ENCODE measurements at places on chromosomes 1 and 21.

DNA sequence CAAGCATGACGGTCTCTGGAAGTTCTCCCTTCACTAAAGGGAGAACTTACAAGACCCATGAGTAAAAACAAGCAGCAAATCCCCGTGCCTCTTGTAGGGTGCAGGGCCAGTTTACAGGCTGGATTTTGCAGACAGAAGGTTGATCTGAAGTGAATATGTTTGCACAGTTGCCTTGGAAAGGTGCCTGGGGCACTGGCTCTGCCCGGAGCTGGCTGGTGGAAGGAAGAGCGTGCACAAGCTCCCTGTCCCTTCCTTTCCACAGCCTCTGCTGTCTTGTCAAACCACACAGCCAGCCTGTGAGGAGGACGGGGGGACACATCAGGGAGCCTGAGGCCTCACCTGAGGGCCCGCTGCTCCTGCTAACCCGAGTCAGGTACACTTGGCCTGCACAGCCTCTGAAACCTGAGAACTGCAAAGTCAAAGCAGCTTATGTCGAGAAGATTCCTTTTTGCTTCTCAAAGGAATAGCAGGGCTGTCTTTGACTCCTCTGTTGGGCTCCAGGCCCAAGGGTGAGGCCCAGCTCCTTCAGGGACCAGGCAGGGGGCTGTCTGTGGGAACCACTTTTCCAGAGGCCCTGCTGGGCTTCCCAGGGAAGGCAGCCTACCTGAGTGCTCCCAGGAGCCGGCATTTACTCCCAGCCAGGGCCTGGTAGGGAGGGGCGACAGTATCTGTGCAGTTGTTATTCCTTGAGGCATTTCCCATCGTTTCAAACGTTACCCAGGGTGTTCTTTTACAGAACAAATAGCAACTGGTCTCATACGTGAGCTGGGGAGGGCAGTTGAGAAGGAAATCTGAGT, 251.5 kb downstream of the SIPA1L2 start:
- no peak for DNase-seq

DNA sequence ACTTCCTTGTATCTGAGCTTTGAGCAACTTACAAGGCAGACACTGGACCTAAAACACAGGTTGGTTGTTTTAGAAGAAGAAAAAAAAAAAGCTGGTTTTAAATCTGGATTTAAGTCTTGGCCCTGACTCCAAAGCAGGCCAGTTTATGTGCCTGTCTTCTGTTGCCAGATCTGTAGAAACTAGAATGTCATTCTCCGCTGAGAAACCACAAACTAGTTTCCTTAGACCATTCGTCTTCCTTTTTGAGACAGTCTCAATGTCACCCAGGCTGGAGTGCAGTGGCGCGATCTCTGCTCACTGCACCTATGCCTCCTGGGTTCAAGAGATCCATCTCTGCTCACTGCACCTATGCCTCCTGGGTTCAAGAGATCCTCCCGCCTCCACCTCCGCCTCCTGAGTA, 33.9 kb downstream of the APP start:
- no peak for DNase-seq

DNA sequence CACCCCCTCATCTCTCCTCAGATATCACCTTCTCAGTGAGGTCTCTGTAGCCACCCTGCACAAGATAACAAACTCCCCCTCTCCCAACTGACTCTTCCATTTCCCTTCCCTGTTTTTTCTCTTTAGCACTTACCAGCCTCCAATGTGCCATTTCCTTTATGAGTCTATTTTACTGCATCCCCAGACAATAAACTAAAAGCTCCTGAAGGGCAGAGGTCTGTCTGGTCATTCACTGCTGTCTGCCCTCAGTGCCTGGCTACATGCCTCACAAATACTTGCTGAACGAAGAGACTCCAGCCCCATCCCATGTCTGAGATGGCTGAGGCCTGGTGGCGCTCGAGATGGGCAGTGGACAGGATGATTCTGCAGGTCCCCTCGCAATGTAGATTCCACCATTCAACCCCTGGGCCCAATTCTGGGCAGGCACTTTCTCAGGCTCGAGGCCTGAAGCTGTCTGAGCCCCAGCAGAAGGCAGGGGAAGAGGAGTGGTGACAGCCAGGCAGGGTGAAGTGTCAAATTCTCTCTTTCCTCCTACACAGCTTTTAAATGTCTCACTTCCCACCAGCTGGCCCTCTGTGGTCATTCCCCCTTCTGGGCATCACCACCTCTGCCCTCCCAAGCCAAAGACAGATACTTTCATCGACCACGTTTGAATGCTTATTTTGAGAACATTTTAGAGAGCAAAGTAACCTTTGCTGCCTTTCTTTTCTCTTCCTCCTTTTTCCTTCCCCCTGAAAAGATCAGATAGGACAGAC, 6.6 kb downstream of the LRRN2 start:
- no peak for DNase-seq

GRCh38 chr1:76940571-76941335, 73.5 kb downstream of the ST6GALNAC5 start:
- peak; percentile 50 for DNase-seq

GRCh38 chr21:35227786-35228185, 178.7 kb upstream of the RUNX1 start:
- DNase-seq, result no peak

- DNase-seq, result no peak
Observed at GRCh38 chr1:40155910-40156309, 5.3 kb upstream of the RLF start.

DNA sequence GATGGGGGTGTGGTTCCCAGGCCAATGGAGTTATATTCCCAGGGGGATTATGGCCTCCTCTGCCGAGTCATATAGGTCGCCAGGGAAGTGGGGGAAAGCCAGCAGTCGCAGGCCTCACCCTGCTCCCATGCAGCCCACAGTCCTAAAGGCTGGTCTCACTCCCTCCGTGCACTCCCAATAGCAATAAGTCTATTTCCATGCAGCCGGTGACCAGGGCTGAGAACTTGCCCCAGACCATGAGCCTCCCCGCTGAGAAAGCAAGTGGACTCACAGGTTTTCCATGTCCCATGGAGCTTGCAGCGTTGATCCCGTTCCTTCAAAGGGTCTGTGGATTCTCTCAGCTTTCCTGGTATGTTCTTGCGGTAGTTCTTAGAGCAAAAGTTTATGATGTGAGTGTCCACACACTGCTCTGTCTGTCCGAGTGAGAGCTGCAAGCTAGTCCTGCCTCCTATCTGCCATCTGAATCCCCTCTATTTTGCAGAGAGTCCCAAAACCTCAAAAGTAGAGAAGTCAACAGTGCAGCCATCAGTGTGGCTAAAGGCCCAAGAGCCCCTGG, 81.7 kb upstream of the TMPRSS2 start:
- DNase-seq, result no peak

GRCh38 chr1:61784726-61785125, 42.4 kb downstream of the PATJ start:
- no peak for DNase-seq

GRCh38 chr21:38475519-38475918, 22.8 kb downstream of the ERG start:
- no peak for DNase-seq

- no peak for DNase-seq
Observed at GRCh38 chr1:4797016-4797410, 142.6 kb downstream of the AJAP1 start.

DNA sequence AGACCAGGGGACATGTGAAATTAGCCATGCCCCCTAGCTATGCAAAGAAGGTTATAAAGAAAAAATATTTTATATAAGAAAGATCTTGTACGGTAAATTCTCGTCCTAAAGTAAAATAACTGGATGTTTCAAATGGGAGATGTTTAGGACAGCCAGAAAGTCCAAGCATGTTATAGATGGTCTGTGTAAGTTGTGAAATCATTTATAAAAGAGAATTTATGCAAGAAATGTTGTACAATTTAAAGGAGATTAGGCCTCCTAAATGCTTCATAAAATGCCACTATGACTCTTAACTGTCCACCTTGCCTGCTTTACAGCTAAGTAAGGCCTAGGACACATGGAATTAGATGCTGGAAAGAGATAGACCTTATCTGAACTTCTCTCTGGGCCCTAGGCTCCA, 118.1 kb upstream of the POGK start:
- no peak for DNase-seq

GRCh38 chr21:16976193-16976592, 536.6 kb upstream of the CXADR start:
- no peak for DNase-seq

DNA sequence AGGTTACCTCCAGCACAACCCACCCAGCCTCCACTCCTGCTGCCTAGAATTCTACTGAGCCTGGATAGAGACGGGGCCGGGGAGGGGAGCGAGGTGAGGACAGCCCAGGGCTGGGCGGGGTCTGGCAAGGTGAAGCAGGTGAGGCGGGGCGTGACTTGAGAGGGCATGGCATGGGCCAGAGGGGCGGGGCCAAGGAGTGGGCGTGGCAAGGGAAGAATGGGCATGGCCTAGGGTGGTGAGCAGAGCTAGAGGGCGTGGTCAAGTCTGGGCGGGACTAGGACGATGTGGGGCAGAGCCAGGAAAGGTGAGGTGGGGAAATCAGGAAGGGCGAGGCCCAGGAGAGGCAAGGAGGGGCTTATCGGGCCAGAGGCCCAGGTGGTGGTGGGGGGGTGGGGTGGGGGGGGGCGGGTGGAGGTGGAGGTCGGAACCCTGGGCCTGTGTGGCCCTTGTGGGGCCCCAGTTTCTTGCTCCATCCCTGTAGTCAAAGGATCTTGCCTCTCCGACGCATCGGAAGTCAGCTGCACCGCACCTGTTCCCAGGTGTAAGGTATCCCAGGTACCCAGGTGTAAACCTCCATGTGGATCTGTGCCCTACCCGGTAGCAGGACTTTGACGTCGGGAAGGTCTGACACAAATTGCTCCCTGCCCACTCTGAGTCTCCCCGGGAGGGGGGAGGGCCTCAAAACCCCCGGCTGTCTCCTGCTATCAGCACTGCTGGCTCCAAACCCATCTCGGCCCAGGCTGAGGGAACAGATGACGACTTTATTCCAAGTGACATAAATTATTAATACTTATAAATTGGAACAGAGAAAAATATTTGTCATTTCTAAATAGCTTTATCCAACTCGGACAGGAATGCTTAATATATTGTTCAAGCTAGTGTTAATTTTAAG, 32.9 kb upstream of the UTS2 start:
- DNase-seq, result no peak

DNA sequence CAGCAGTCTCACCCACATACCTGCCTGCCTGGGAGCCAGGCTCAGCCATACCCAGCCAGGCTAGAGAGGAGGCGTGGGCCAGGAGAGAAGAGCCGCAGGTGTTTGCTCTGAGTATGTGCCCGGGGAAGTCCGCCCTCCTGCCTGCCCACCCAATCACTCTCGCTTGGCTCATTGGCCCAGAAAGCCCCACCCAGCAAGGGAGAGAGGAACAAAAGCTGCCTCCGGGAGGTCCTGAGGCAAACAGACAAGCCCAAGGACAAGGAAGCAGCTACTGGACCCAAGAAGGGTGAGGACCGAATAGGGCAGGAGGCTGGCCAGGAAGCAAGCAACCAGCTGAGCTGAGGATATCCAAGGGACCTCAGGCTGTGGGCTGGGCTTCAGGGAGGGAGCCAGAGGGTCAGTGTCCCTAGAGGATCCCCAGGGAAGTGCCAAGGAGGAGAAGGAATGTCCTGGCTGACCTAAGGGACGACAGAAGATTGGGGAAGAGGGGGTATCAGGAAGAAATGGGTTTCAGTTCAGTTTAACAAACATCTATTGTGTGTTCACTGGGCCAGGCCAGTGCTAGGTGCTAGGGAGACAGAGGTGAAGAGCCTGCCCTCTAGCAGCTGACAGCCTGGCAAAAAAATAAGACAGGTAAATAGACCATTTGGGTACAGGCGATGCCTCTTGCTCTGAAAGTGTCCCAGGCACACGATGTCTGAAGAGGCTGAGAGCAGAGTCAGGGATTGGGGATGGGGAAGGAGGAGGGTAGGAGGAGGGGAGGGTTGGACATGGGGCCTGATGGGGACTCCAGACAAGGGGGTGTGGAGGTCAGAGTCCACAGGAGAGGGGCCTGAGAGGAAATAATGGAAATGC, at the start of gene GJB4:
TSS of gene GJB4 (plus strand) at position 238 of the 855 bp plus-strand sequence. CDS start 1,515 bp downstream, outside the sequence.
- DNase-seq, result no peak

DNA sequence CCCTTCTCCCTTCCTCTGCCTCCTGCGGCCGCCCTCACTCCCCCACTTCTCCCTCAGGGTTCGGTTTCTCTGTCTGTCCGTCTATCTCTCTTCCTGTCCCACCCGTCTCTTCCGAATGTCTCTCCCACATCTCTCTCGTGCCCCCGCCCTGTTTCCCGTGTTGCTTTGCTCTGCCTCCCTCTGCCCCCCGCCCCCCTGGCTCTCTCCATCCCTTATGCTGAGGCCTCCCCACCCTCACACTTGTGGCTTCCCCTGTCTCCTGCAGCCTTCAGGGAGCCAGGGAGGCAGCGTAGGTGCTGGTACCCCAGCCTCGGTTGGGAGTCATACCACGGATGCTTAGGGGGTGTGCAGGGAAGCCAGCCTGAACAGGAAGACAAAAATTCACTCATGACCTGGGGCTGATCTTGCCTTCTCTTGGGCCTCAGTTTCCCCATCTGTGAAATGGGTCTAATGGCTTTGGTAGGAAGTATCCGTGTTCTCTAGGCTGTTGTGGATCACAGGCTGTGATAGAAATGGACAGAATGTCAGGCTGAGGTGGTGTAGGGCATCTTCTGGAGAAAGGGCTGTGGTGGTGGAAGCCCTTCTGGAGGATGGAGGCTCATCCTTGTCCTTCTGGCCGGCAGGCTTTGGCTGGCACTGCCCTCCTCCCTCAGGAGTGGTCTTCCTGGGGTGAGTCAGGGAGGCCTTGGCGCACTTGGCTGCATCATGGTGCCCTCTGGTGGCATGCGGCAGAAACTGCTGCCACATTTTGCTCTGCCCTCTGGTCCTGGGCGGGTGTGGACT, 55.5 kb downstream of the FOXO6 start:
- DNase-seq, result peak; percentile 66

DNA sequence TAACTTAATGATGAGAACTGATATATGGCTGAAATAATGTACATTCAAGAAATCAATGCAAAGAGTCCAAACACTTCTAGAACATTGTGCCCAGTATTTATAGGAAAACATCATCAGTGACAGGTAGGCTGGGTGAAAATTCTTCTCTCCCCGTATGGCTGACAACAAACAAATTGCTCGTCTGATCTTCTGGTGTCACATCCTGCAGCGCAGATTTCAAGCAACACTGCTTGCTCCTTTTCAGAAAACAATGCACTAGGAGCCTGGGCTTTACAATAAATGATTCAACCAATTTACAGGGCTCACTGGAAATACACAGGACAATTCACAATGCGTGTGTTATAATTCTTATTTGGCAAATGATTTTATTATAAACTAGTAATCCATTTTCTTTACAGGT, 185.3 kb downstream of the RERE start:
- DNase-seq, result no peak

Data from AG10803 (cell line).